ENCODE measurements at places on chromosomes 1 and 21.

- no peak for DNase-seq
These were observed 8.5 kb upstream of the MTMR11 start for GRCh38 chr1:149945206-149945605.

DNA sequence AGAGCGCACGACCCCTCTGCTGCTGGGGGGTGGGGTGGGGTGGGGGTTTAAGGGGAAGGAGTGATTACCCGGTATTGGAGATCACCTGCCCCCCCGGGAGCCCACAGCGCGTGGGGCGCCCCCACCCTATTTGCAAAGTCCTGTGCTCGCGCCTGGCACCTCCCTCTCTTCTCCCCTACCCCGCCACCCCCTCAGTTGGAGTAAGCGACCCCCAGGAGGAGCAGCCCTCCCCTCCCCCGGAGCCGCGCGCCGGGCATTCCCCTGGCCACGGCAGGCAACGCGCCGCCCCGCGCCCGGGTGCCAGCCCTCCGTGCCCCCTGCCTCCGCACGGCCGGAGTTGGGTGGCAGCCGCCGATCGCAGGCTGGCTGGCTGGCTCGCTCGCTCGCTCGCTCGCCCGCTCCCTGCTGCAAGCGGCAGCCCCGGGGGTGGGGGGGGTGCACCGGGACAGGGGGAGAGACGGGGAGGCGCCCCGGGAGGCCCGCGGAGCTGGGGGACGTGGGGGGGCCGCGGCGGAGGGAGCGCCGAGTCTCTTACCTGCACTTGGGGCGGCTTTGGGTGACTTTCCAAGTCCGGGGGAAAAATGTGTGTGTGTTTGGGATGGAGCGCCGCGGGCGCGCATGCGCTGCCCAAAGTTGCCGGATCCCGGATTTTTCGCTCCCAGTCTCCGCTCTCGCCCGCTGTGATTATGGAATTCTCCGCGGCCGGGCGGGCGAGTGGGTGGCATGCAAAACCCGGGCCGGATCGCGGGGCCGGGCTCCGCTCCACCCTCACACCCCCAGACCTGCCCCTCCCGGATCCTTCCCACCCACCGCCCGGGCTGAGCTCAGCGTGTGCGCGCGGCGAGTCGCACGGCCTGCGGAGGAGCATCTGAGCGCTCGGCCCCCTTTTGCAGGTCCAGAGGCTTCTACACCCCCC, at the start of gene CASZ1:
TSS of gene CASZ1 (minus strand) at position 618 of the 916 bp plus-strand sequence. CDS start 102,757 bp downstream, outside the sequence.
- DNase-seq, result no peak

DNA sequence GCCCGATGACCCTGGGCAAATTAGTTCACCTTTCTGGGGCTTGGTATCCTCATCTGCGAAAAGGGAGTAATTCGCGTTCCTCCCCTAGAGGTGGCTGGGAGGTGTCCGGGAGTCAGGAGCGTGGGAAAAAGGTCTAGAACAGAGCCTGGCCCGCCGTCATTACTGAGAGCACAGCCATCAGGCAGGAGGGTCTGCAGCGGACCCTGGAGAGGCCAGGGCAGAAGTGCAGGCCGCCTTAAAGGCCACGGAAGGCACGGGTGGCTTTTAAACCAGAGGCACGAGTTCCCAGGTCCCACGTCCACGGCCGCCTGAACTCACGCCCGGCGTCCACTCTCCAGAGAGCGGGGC, 850 bp downstream of the PANK4 start:
- no peak for DNase-seq

- DNase-seq, result no peak
These were observed 27.0 kb upstream of the IL12RB2 start for GRCh38 chr1:67280696-67281095.

DNA sequence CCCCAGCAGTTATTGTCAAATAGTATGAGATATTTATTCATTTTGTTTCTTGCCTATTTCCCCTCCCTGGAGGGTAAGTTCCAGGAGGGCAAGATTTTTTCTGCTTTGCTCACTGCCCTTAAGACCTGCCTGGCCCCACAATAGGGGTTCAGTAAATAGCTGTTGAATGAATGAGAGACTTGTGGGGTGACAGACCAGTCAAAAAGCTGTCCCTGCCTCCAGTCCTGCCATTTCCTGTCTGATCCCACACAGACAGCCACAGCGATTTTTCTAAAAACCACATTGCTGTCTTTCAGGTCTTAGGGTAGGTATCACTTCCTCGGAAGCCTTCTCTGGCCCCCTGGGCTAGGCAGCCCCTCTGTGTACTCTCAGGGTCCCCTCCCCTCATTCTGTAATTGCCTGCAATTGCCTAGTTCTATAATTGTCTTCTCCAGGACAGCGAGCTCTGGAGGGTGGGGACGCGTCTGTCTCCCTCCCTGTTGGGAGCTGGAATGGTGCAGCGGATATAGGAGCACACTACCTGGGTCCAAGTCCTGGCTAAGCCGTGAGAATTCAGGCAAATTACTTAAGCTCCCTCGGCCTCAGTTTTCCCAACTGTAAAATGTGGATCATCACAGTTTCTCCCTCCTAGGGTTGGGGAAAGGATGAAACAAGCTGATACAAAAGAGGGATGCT, 1.8 kb upstream of the EXTL1 start:
- DNase-seq, result no peak

DNA sequence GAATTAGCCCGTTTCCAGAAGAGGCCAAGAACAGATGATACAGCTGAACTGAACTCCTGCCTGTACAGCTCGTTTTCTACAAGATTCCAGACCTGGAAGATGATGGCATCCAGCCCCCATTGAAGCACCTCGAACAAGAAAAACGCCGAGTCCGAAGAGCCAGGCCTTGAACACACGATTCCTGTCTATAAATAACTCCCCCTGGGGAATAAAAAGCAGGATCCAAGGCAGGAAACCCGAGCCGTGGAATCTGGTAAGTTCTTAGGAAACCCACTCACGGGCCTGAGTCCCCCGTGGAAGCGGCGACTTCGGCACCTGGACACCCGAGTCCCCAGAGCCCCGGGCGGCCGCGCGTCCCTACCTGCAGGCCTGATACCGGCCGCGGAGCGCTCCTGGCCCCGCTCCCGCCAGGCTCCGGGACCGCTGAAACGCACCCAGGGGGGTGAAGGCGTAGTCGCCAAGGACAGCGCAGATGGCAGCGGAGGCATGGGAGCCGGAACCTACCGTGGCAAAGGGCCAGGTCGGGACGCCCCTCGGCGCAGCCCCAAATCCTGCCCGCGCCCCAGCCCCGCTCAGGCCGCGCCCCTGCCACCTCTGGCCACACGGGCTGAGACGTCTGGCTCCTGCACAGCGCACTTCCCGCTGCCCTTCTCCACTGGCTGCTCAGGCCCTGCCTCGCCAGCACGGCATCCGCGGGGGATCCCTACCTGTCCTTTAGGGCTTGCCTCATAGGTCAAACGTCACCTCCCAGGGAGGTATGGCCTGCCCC, 14.0 kb upstream of the HLCS start:
- no peak for DNase-seq

DNA sequence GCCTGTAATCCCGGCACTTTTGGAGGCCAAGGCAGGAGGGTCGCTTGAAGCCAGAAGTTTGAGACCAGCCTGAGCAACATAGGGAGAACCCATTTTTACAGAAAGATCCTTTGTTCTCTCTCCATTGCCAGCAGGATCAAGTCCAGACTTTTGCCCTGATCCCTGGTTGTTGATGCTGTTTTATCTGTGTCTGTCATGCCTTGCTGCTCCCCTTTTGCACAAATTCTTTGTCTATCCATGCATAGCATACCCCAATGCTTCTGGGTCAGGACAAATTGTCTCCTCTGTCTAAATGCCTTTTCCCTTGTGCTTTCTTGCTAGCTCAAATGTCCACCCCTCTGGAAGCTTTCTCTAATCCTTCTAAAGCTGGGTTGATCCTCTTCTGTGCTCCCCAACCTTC, 25.3 kb upstream of the FAAH start:
- no peak for DNase-seq

DNA sequence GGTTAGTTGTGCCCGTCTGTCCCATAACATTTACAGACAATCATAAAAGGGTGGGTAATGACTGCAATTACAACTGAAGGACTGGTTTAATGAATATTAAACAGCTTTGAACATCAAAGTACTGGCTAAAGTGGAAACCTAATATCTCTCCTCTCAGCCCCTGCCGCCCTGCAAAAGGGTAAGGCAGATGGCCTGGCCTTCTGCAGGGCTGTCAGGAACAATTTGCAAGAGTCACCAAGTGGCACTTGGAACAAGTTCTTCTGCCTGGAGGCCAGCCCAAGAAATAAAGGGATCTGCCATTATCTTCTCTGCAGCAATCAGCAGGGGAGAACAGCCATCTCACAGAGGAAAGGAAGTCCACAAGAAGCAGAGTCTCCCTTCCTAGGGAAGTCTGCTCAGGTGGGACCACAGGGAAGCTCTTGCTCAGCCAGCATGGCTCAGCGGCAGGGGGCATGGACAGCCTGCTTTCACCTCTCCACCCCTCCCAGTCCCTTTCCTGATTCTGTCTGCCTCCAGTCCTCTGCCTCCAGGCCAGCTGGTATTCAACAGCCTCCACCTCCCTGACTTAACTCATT, 96.1 kb downstream of the TRABD2B start:
- no peak for DNase-seq

DNA sequence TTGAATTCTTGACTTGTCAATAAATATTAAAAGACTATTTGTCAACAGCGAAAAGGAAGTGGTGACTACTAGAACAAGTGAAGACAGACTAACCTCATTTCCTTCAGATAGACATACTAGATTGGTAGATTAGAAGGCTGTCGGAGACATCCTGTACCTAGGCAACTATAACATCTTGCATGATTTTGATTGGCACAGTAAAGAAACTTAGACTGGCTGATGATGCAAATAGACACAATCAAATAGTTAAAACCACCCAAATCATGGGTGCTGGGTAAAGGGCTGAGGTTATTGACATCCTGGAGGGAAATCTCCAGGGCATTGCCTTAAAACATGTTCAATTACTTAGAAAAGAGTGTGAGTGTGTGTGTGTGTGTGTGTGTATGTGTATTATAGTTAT, 85.9 kb upstream of the EDEM3 start:
- DNase-seq, result no peak

- peak; percentile 40 for DNase-seq
These were observed 3.6 kb downstream of the CR1 start for GRCh38 chr1:207499573-207499972.

GRCh38 chr1:23074012-23074411, 54.7 kb downstream of the KDM1A start:
- DNase-seq, result no peak

- DNase-seq, result no peak
These were observed 156.7 kb downstream of the BRINP3 start for GRCh38 chr1:190320952-190321351.

- DNase-seq, result no peak
These were observed 274.9 kb downstream of the NUF2 start for GRCh38 chr1:163596541-163597258.

DNA sequence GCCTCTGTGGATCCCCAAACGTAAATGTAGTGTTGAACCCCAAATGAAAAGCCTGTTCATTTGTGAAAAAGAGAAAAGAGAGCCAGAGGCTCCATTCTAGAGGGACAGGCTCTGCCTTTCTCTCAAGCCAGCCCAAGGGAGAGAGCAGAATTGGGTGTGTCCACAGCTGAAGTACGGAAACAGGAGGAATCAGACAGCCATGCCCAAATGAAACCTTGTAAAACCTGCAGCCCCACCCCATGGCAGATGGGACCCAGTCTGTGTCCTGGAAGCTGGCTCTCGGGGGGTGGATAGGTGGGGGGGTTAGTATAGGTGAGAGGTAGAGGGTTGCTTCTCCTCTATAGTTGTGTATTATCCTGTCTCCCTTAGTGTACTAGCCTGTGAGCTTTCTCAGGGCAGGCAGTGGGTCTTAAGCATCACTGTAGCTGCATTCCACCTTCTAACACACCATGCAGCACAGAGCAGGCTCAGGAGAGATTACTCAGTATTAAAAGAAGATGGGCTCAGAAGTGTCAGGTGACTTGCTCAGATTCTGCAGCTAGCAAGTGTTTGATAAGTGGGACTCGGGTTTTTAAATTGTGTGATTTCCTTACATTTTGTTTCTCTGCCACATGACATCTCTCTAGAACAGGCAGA, 67.4 kb upstream of the SIPA1L2 start:
- no peak for DNase-seq

Measured in stimulated activated CD8-positive, alpha-beta memory T cell treated with anti-CD3 and anti-CD28 coated beads, Interleukin-7, amount 100 ng/mL, for 4 hours (primary cell).